ENCODE measurements at places on chromosomes 16 and 17. TPM values are rescaled to one million over a fixed set of nuclear protein-coding genes. Genes with fewer than 3 reads are reported as not detected.

DNA sequence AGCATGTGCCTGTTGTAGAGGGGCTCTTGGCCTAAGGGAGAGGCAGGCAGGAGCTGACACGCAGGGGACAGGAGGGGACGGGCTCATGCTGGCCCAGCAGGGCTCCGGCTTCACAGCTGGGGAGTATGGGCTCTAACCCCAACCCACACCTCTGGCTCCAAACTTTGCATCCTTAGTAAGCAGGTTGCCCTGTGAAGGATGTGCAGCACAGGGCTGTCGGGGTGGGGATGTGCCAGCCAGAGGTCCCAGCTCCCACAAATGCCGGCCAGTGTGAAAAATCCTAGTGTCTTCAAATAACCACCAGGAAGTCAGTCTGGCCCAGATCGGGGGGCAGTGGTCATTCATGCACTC is 14.0 kb upstream of the FAM83G start:
- H3K4me3 ChIP-seq, result no peak overlapping the region
- H3K4me1 ChIP-seq, result no peaks in the 10 kb centered on the region
- no peak for DNase-seq
- no peaks in the 10 kb centered on the region for H3K36me3 ChIP-seq
- H3K27me3 ChIP-seq, result no peaks in the 10 kb centered on the region

GPR179 gene
- total RNA-seq, result 0.18 TPM

GRCh38 chr17:6638046-6638908 is 2.2 kb downstream of the KIAA0753 start:
- no peak for DNase-seq
- H3K4me1 ChIP-seq, result peaks cover 61% of the 10 kb centered on the region
- no peak overlapping the region for H3K4me3 ChIP-seq
- no peak overlapping the region for H3K27ac ChIP-seq

CD7 gene
- total RNA-seq, result not detected

- H3K36me3 ChIP-seq, result peaks cover 6% of the 10 kb centered on the region
- no peaks in the 10 kb centered on the region for H3K4me1 ChIP-seq
- H3K27me3 ChIP-seq, result no peaks in the 10 kb centered on the region
Observed at GRCh38 chr17:44677136-44677535, 12.4 kb downstream of the CCDC43 start.

DNA sequence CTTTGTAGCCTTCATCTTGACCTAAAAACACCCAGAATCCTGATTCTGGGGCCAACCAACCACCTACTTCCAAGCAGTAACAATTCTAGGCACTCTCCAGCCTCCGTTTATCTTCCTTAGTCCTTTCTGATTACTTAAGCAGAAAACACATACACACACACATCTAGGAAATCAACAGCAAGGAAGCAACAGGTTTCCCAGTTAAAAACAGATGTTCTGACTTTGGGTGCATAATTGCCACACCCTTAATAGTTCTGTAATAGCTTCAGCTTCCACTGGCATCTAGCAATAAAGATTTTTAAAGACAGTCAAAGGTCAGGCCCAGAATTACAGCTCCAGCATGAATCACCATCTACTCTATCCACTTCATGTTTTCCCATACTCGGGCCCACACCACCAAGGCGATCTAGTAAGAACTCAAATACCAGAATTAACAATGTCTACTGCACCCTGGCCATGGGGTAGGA is 2.6 kb downstream of the ARHGAP17 start:
- no peaks in the 10 kb centered on the region for H3K27me3 ChIP-seq
- peaks cover 50% of the 10 kb centered on the region for H3K4me1 ChIP-seq
- peak overlapping the region; percentile 77 for H3K4me3 ChIP-seq

CD300LB gene
- not detected for total RNA-seq

- H3K4me1 ChIP-seq, result no peaks in the 10 kb centered on the region
- no peaks in the 10 kb centered on the region for H3K27me3 ChIP-seq
- no peaks in the 10 kb centered on the region for H3K36me3 ChIP-seq
- no peak overlapping the region for H3K4me3 ChIP-seq
- DNase-seq, result no peak
- H3K27ac ChIP-seq, result no peak overlapping the region
Observed at GRCh38 chr16:78535098-78535497, 435.6 kb downstream of the WWOX start.

GRIN2C gene
- not detected for total RNA-seq

SLC38A8 gene
- not detected for total RNA-seq

CD19 gene
- not detected for total RNA-seq

GRCh38 chr17:39643271-39643670 is 6.3 kb downstream of the STARD3 start:
- no peak overlapping the region for H3K4me3 ChIP-seq
- H3K27me3 ChIP-seq, result no peaks in the 10 kb centered on the region
- DNase-seq, result no peak

DNA sequence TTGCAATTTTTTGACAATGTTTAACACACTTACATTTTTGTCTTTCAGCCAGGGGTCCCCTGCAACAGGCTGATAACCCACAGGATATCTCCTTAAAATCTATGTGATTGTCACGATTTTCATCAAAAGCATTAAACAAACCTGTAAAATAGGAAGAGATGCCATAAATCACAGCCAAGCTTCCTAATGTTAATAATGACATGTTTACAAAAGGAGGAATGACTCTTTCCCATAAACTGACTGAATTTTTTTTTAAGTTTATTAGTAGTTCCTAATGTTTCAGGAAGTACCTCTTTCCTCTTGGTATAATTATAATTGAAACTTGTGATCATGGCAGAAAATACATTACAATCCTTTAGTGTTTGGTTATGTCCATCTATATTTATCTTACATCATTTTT is 119.6 kb downstream of the CA4 start:
- peaks cover 48% of the 10 kb centered on the region for H3K36me3 ChIP-seq
- H3K4me1 ChIP-seq, result no peaks in the 10 kb centered on the region
- no peak for DNase-seq
- no peak overlapping the region for H3K4me3 ChIP-seq
- H3K27me3 ChIP-seq, result no peaks in the 10 kb centered on the region

KCTD13 gene
- 84.6 TPM for total RNA-seq

TBX6 gene
- total RNA-seq, result not detected

- H3K36me3 ChIP-seq, result no peaks in the 10 kb centered on the region
- no peak overlapping the region for H3K4me3 ChIP-seq
- H3K27me3 ChIP-seq, result no peaks in the 10 kb centered on the region
- peak overlapping the region; percentile 9 for H3K27ac ChIP-seq
- no peaks in the 10 kb centered on the region for H3K4me1 ChIP-seq
Observed at GRCh38 chr17:69761767-69762321, 313.2 kb upstream of the KCNJ16 start.

- H3K27me3 ChIP-seq, result peaks cover 38% of the 10 kb centered on the region
- H3K4me1 ChIP-seq, result peaks cover 52% of the 10 kb centered on the region
- DNase-seq, result peak; percentile 50
- no peaks in the 10 kb centered on the region for H3K36me3 ChIP-seq
- no peak overlapping the region for H3K4me3 ChIP-seq
Observed at GRCh38 chr17:1995907-1996799, 29.0 kb downstream of the RTN4RL1 start.

ASPA gene
- 5.5 TPM for total RNA-seq

LPO gene
- total RNA-seq, result not detected

- no peaks in the 10 kb centered on the region for H3K36me3 ChIP-seq
- no peak overlapping the region for H3K27ac ChIP-seq
- no peak overlapping the region for H3K4me3 ChIP-seq
- DNase-seq, result no peak
- H3K27me3 ChIP-seq, result no peaks in the 10 kb centered on the region
Observed at GRCh38 chr16:87560428-87561199, 41.7 kb upstream of the JPH3 start.
